GM23338 (cell line): ENCODE measurements at places on chromosomes 6 and 20. TPM values are rescaled to one million over a fixed set of nuclear protein-coding genes. Genes with fewer than 3 reads are reported as not detected.

The VSX1 gene
- 0.16 and 0.73 TPM in 2 replicates for total RNA-seq

The IMPG1 gene
- not detected in 2 replicates for total RNA-seq

The ZFP64 gene
- 25.3 and 30.4 TPM in 2 replicates for total RNA-seq

The SLC44A4 gene
- 3.7 and 4.6 TPM in 2 replicates for total RNA-seq

- DNase-seq, result no peak
Observed at GRCh38 chr20:38106461-38106860, 58.6 kb downstream of the TGM2 start.

- DNase-seq, result no peak
Observed at GRCh38 chr6:41098366-41098765, 25.6 kb downstream of the NFYA start.

DNA sequence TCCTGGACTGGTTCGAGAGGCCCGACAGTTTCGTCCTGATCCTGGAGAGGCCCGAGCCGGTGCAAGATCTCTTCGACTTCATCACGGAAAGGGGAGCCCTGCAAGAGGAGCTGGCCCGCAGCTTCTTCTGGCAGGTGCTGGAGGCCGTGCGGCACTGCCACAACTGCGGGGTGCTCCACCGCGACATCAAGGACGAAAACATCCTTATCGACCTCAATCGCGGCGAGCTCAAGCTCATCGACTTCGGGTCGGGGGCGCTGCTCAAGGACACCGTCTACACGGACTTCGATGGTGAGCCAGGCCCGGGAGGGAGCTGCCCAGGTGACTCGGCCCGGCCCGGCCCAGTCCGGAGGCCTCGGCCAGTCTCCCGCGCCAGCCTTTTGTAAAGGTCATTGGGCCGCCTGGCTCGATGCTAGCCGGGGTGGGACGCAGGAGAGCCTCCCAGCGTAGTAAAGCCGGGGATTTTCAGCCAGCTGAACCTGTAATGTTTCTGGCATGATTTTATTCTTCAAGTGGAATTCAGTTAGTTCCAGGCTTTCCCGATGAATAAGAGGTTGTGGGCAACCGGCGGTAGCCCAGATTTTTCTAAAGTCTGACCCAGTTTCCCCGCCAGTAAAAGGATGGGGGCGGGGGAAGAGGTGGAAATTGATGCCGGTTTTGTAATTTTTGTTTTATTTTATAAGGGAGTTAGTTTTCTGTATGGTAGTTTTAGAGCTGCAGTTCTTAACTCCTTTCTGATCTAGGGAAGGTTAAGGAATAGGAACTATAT is 1.4 kb downstream of the PIM1 start:
- peak; percentile 36 for DNase-seq

- DNase-seq, result no peak
Observed at GRCh38 chr6:97468981-97469380, 186.0 kb upstream of the MMS22L start.

DNA sequence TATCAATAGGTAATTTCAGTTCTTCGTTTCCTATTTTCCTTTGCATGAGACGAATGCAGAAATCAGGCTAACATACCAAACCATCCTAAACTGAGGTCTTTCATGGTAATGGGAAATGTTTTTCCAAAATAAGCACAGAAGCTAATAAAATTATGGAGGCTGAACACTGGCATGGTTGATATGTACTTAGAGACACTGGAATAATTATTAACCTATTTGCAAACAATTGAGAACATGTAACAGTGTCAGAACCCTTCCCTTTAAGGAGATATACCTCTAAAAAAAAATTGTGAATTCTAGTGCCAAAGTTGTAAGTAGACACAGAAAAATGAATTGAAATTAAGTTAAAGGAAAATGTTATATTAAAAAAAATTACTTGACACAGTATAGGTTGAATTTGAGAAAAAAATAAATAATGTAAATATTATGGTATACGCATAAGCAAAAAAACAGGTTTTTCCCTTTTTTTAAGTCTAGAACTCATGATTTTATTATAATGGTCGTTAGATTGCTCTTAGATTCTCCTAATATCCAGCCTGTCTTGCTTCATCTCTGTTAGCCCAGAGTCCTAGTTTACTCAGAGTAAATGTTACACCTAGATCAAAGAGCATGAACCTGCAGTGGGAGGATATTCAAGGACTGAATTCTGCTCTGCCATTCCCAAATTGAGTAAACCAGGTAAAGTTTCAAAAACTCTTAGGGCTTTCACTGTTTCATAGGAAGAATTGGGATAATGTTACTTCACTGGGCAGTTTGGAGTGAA is 1.7 kb downstream of the SLC17A2 start:
- no peak for DNase-seq

- DNase-seq, result no peak
Observed at GRCh38 chr6:107806691-107807090, 17.4 kb downstream of the SCML4 start.

- no peak for DNase-seq
Observed at GRCh38 chr6:88839280-88839679, 124.1 kb downstream of the RNGTT start.

DNA sequence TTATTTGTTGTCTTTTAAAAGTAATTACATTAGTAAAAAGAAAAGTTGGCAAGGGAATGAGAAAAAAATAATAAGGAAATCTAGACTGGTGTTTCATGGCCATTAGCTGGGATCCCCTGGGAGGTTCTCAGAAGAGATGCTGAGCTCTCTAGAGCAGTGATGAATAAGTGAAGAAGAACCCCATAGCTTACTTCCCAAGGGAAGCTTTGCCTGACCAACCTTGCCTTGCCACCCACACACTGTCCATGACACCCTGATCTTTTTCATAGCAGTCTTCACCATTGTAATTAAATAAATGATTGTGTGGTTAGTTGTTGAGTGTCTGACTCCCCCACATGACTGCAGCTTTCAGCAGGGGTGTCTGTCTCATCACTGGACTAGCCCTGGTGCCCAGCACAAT is 5.9 kb downstream of the C6orf163 start:
- DNase-seq, result no peak

GRCh38 chr6:142700032-142700431 is 244.9 kb downstream of the HIVEP2 start:
- DNase-seq, result no peak

- no peak for DNase-seq
Observed at GRCh38 chr6:14036911-14037310, 80.7 kb upstream of the CD83 start.

DNA sequence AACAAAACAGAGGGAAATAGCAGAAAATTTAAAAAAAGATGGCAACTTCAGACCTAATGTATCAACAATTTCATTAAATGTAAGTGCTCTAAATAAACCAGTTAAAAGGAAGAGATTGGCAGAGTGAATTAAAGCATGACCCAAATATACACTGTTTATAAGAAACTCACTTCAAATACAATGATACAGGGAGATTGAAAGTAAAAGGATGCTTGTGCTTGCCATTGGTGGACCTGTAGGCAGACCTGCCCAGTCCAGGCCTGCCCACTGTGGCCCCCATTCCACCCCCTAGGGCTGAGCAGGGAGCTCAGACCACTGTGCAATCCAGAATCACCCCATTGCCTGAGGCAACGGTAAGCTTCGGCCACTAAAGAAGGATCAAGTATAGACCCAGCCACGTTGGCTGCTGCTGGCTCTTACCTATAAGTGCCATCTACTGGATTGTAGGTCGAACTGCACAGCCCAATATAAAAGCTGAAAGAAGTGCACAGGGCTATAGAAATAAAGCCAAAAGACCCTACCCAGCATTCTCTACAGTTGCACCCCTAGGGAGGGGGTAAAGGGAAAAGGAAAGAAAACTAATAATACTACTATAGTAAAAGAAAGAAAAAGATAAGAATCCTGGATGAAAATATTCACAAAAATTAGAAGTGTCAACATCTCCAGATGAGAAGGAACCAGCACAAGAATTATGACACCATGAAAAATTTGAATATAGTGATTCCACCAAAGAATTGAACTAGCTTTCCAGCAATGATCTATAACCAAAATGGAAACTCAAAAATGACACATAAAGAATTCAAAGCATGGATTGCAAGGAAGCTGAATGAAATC is 36.1 kb downstream of the PSMB1 start:
- DNase-seq, result peak; percentile 84

GRCh38 chr6:80527552-80528052 is 421.1 kb downstream of the BCKDHB start:
- no peak for DNase-seq

GRCh38 chr20:6700563-6701329 is 66.7 kb upstream of the BMP2 start:
- no peak for DNase-seq
